Calu3 (cell line): ENCODE measurements at places on chromosomes 3 and 15.

- DNase-seq = no peak
These were observed 1188.0 kb upstream of the CADM2 start for GRCh38 chr3:83770664-83771402.

DNA sequence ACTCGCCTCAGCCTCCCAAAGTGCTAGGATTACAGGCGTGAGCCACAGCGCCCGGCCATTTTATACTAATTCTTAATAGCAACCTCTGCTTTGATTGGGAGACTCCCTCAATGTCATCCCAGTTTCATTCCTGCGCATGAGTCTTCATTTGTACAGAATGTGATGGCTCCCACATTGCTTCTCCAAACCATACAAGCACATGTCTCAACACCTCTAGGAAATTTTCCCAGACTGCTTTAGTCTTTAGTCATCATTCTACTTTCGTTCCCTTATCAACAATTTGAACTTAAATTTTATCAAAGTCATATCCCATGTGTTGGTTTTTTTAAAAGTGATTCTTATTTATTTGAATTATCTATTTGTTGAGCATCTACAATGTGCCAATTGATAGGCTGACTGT lies 58.1 kb downstream of the SNX4 start:
- no peak for DNase-seq

- no peak for DNase-seq
These were observed 46.0 kb upstream of the RYK start for GRCh38 chr3:134296616-134297015.

- peak; percentile 20 for DNase-seq
These were observed 582 bp downstream of the CGNL1 start for GRCh38 chr15:57376696-57377477.

DNA sequence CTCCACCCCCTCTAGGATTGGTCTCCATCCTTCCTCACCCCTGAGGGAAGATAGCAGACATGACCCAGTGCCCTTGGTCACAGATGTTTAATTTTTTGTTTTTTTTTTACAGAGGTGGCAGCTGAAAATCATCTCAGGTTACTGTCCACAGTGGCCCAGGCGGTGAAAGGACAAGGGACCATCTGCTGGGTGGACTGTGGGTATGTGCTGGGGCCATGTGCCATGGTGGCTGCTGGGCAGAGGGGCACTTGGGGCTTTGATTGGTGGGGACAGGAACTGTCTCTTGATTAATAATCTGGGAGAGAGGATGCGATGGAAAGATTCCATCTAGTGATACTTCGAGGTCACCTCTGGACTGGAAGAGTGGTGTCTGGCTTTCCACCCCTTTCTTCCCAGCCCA lies 25.4 kb downstream of the PDIA5 start:
- no peak for DNase-seq

DNA sequence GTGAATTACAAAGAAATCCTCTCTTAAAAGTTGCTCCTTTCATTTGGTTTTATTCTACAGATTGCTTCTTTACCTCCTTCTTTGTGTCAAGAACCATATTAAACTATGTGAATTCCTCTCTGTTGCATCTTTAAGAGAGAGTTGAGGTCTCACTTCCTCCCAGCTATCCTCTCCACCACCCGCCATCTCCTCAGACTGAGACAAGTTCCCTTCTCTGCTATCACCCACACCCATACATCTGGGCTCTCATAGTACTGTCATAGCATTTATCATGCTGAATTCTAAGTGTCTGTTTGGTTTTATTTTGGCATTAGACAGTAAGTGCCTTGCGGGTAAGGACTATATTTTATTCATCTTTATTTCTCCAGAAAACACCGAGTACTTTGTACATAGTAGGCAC lies 54.2 kb downstream of the B3GALNT1 start:
- DNase-seq = no peak

- no peak for DNase-seq
These were observed 152.0 kb downstream of the KLHL25 start for GRCh38 chr15:85642693-85643066.

DNA sequence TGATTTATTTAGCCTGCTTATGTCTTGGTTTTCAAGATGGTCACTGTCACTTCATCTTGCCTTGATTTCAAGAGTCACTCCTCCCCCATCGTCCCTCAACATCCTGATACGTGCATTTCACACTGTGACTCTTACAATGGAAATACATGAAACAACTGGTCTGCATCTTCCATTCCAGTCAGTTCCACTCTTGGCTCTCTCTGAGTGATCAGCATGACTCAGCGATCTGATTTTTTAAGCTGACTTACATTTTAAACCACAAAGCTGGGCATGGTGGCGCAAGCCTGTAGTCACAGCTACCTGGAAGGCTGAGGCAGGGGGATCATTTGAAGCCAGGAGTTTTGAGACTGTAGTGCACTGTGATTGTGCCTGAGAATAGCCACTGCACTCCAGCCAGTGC lies 271.2 kb upstream of the ROPN1 start:
- no peak for DNase-seq

- DNase-seq = no peak
These were observed 21.3 kb upstream of the SEC62 start for GRCh38 chr3:169945313-169945712.

DNA sequence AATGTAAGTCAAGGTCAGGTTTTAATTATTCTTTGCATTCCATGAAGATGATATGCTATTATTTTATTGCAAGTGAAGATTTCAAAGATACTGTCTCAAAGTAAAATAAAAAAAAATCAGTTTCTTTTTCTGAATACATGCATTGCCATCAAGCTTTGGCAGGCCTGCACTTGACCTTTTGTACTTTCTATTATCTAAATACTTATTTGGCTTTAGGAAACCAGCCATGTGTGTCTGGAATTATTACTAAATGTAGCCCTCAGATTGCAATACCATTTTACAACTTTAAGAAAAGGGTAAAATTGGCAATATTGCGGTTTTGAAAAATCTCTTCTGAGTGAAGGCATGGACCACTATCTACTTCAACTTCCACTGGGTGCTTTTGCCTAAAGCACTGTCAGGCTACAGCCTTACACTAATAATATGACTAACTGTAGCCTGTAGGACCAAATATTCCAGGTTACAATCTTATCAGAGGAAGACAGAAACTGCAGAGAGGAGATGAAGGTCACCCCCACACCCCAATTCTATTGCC lies 349.4 kb upstream of the DCBLD2 start:
- DNase-seq = no peak
